ENCODE measurements at places on chromosomes 6 and 20.
A peak's percentile ranks its signal among the peaks of the same experiment; 100 is the strongest.

DNA sequence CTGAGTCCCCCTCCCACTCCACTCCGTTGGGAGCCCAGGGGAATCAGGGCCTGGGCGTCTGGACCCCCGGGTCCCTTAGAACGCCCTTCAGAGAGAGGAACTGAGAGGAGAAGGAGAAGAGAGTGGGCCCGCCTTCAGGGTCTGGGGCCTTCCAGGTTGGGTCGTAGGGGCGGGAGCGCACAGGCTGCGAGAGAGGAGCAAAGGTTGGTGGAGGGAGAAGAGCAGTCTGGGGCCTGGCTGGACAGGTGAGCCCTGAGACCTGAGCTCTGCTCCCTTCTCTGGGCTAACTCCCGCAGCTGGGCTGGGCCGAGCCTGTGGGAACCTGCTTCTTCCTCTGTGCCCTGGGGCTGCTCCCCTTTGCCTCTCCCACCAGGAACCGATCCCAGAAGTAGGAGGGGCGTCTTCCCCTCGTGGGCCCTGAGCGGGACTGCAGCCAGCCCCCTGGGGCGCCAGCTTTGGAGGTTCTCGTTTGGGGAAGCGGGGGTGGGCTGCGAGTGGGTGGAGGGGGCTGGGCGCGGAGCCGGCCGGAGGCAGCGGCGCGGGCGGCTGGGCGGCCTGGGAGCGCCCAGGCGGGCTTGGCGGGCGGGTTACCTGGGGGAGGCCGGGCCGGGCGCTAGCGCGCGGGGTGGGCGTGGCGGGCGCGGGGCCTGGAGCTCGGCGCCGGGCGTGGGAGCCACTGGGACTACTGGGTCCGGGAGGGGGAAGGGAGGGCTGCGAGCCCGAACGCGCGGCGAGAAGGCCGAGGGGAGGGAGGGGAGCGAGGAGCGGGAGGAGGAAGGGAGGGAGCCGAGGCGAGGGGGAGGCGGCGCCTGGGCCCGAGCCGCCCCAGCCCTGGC lies at the start of gene DDR1:
TSS of gene DDR1 (plus strand) at position 835 of the 836 bp plus-strand sequence. CDS start 4,211 bp downstream, outside the sequence.
- DNase-seq = peak; percentile 89

GRCh38 chr20:36827541-36828279 lies 48.2 kb upstream of the TLDC2 start:
- no peak for DNase-seq

DNA sequence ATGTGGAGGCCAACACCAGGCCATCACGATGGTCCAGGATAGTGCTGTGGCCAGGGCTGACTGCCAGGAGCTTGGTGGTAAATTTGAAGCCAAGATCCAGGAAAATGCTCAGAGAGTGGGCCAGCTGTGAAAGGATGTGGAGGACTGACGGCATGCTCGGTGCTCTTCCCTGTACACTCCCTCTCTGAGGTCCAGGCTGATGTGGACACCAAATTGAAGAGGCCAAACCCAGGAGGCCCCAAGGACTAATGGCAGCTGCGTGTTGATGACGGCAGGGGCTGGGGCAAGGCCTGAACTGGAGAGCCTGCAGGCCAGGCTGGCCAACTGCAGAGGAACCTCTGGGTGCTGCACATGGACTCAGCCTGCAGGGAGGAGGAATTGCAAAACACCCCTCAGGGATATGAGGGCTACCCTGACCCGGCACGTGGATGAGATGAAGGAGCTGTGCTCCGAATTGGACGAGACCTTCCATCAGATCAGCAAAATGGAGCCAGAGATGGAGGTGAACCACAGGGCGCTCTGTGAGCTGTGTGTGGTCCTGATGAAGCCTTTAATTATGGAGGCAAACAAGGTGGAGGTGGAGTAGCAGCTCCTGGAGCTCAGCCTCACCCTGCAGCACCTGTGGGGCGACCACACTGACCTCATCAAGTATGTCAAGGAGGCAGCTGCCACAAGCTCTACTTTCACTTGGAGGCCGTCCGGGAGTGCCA lies 6.9 kb upstream of the RAET1E start:
- DNase-seq = no peak

DNA sequence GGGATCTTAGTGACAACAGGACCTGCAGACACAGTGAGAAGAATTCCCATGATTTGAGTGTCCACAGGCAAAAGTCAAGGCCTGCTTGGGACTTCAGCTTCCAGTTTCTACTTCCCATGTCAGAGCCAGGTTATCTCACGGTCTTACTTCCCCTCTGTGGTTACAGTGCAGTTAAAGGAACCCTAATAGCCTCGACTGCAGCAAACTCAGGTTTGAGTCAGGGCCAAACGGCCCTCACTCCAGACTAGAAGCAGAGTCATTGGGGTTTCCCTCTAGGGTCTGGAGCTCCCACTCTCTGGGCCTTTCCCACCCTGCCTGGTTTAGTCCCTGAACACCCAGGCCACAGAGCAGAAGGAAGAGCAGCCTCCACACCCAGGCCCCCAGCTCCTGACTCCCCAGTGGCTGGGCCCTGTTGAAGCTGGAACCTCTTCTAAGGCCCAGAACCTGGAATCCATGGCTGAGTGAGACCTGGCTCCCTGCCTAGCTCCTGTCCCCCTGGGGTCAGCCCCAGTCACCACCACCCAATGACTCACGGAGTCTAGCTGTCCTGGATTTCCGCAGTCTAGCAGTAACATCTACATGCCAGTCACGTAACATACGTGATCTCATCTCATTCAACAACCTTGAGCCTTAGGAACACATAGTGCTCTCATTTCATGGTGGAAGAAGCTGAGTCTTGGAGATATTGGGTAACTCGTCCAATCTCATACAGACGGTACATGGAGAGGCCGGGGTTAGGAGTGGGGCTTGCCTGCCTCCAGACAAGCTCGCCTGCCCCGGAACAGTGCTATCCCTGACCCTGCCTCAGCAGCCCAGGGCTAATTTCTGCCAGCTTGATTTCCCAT lies 9.2 kb upstream of the GHRH start:
- DNase-seq = no peak

- DNase-seq = peak; percentile 49
Observed at GRCh38 chr6:27894839-27895762, 17.1 kb downstream of the OR2B2 start.

DNA sequence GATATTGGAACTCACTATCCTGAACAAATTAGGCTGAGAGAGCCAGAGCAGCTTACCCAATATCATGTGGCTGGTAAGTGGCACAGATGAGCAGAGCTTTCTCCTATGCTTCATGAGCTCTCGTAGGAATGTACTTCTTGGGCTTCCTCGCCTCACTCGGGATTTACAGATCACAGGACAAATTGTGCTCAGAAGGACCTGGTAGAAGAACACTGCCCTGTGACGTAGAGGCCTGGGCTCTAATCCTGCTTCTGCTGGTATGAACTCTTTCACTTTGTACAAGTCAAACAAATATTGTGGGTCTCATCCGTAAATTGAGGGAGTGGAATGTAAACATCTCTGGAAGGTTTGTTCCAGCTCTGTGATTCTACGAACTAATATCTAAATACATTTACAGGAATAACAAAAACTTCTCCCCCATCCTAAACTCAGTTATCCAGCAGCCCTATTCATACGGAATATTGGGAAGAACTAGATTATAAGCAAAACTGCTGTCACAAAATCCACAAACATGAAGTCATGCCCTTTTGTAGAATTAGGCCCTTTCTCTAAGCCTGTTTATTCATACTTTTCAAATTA lies 187.6 kb downstream of the CLIC5 start:
- DNase-seq = no peak

DNA sequence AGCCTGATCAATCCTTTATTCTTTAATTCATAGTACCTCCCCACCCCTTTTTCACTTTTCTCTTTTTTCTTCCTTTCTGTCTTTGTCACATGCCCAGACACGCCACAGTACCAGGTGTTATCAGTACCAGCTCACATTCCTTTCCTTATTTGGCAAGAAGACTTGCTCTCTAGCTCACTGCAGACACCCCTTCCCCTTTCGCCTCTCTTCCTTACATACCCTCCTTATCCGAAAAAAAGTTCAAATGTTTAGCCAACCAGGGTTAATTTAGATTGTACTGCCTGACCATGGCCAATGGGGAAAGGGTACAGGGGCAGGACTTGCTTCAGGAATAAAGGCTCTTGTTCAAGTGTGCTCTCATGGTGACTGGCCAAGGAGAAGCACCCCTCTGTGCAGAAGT lies 9.3 kb upstream of the SIRPB2 start:
- DNase-seq = no peak

GRCh38 chr6:109471105-109471810 lies 11.8 kb downstream of the ZBTB24 start:
- no peak for DNase-seq

DNA sequence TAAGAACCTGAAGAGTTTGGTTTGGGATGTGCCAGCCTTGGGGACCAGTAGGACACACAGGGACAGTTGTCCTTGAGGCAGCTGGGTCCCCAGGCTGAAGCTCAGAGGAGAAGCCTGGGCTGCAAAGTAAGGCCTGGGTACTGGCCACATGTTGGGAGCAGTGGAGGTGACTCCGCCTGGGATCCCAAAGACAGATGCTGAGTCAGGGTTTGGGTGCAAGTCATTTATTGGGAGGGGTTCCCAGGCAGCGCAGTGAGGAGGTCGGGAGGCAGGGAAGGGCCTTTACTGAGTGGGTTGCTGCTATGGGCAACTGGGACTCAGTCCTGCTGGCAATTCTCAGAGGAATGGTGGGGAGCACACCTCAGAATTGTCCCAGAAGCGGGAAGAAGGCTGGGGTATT lies 12.4 kb downstream of the BPI start:
- no peak for DNase-seq

GRCh38 chr6:33112148-33112547 lies 36.4 kb downstream of the HLA-DPB1 start:
- DNase-seq = no peak

Measured in stomach (tissue), 19 donors.